Natural killer cell treated with Interleukin-12 subunit alpha and Interleukin-12 subunit beta and Interleukin-15 and Interleukin-18, amount 100 ng/mL, for 72 hours (primary cell): ENCODE measurements at places on chromosomes 13 and 19. TPM values are rescaled to one million over a fixed set of nuclear protein-coding genes. Genes with fewer than 3 reads are reported as not detected.

- DNase-seq, result no peak
- no peaks in the 10 kb centered on the region for H3K4me1 ChIP-seq
- H3K27ac ChIP-seq, result no peak overlapping the region
- H3K36me3 ChIP-seq, result no peaks in the 10 kb centered on the region
- H3K27me3 ChIP-seq, result no peaks in the 10 kb centered on the region
These were observed 310.2 kb downstream of the SLITRK5 start for GRCh38 chr13:87981416-87981815.

GRCh38 chr13:60282708-60283107, 114.3 kb upstream of the TDRD3 start:
- H3K4me1 ChIP-seq, result no peaks in the 10 kb centered on the region
- no peaks in the 10 kb centered on the region for H3K36me3 ChIP-seq
- no peak overlapping the region for H3K4me3 ChIP-seq
- H3K27ac ChIP-seq, result no peak overlapping the region

GRCh38 chr13:30156826-30157615, 150.3 kb downstream of the KATNAL1 start:
- H3K27me3 ChIP-seq, result no peaks in the 10 kb centered on the region
- peak overlapping the region; percentile 86 for H3K27ac ChIP-seq
- peak overlapping the region; percentile 48 for H3K4me3 ChIP-seq
- peaks cover 81% of the 10 kb centered on the region for H3K4me1 ChIP-seq
- DNase-seq, result no peak
- H3K36me3 ChIP-seq, result no peaks in the 10 kb centered on the region

DNA sequence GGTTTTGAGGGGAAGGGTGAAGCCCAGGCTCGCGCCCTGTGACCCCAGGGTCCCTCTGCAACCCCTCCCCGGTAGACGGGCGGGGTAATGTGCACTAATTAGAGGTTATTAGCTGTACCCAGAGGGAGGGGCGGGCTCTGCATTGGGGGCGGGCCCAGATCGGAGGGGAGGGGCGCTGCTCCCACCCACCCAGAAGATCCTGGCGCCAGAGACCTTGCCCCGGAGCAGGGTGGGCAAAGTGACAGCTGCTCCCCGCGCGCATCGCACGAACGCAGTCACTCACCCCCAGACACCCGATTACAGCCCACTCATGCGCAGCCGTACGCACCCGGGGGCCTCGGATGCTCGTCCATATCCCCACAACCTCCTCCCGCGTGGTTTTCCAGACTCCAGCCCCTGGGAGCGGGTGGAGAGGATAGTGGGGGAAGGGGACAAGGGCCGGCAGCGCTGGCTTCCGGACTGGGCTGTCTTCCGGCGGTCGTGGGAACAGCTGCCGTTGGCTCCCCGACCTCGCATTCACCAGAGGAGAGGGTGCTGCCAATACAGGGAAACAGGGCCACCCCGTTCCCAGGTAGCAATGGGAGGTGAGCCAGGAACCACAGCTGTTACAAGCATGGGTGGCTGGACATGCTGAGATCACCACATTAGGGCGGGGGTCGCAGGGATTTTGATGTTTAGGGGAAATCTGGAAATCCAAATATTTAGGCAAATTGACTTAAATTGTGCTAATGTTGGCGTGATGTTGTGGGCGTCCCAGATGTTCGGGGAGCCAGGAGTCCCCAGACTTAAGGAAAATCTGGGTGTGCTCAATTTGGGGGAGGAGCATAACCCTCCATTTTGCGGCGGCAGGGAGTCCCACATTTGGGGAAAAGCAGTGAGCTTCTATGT, 2.9 kb upstream of the HOOK2 start:
- peak overlapping the region; percentile 92 for H3K4me3 ChIP-seq
- H3K4me1 ChIP-seq, result peaks cover 30% of the 10 kb centered on the region
- DNase-seq, result peak; percentile 76
- peak overlapping the region; percentile 92 for H3K27ac ChIP-seq
- no peaks in the 10 kb centered on the region for H3K27me3 ChIP-seq
- no peaks in the 10 kb centered on the region for H3K36me3 ChIP-seq

GRCh38 chr13:29185926-29186325, 365.8 kb downstream of the MTUS2 start:
- DNase-seq, result no peak
- no peaks in the 10 kb centered on the region for H3K4me1 ChIP-seq
- H3K36me3 ChIP-seq, result peaks cover 7% of the 10 kb centered on the region
- H3K27me3 ChIP-seq, result no peaks in the 10 kb centered on the region

DNA sequence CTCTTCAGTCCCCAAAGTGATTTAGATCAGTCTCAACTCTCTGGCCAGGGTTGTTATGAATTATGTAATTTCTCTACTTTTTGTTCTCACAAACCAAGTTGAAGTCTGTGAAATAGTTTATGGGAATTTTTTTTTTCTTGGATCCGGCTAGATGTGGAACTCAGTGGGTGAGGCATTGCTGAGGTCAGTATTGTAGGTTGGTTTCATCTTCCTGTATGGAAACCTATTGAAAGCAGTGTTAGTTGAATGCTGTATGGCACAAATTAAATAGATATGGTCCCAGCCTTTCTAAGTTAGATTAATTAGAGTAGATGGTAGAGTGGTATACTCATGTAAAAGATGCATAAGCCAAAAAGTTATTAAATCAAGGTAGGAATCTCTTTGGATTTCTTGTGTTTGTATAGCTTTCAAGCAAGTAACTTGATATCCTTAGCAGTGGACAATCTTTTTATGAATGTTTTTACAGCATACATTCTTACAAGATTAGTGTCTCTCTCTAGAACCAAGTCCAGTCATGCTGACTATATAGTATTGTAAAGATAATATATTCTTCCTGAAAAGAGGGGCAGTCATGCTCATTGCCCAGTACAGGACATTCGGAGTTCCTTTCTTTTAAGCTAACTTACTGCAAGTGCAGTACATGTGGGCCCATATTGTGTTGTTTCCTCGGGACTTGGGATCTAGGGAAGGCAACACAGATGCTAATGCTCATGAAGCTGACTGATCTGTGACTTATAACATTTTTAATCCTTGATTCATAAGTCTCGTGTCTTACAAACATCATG, 2541.1 kb downstream of the PCDH9 start:
- H3K4me3 ChIP-seq, result no peak overlapping the region
- DNase-seq, result no peak
- H3K4me1 ChIP-seq, result no peaks in the 10 kb centered on the region
- no peak overlapping the region for H3K27ac ChIP-seq

DNA sequence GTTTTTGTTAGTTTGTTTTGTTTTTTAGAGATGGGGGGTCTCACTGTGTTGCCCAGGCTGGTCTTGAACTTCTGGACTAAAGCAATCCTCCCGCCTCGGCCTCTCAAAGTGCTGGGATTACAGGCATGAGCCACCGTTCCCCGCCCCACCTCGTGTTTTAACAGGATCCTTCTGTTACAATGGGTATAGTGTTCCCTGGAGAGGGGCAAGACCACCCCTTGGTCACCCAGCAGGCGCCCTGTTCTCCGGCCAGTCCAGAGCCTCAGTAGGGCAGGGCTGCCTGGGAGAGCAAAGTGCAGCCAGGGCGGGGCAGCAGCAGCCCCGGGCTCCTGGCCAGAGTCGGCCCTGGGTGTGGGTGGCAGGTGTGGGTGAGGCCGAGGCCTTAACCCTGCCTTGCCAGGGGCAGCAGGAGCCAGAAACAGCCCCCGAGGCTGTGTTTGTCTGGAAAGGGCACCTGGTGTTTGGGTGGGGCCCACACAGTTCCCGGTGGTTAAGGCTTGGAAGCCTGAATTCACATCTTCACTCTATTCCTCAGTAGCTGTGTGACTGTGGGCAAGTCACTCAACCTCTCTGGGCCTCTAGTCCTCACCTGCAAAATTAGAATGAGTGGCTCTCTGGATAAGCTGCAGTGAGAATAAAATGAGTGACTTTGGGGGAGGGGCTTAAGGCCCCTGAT, 7.2 kb downstream of the VASP start:
- H3K27ac ChIP-seq, result peak overlapping the region; percentile 96
- H3K36me3 ChIP-seq, result peaks cover 28% of the 10 kb centered on the region
- no peaks in the 10 kb centered on the region for H3K27me3 ChIP-seq
- DNase-seq, result no peak

DNA sequence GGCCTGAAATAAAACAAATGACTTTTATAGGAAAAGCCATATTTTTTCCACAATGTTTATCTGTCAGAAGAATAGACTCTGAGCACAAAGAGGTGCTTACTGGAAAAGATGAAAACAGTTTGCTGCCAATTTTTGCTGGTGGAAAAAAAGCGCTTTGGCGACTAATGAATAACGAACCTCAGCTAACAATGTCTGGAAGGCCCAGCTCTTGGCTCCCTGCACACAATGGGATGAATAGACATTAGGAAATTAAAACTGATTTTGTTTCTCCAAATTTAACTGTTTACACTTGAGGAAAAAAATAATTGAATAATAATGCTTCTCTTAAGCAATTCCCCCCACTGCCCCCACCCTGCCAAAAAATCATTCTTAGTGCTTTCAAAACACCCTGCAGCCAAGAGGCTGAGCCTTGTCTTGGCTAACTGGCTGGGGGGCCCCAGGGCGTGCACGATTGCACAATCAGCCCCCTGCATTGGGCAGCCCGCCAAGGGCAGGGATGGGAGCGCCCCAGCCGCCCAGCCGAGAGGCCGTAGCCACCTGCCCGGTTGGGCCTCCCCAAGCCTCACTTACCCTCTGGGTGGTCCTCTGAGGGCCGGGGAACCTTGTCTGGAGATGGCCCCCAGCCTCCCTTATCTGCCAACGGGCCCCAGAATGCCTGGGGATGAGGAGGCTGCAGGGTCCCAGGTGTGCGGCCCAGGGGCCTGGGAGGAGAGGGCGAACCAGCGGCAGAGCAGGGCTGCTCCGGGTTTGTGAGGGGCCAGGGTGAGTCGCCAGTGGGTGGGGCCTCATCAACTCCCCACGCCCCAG, 16.8 kb downstream of the CEBPG start:
- H3K4me1 ChIP-seq, result peaks cover 14% of the 10 kb centered on the region
- H3K27ac ChIP-seq, result no peak overlapping the region
- H3K36me3 ChIP-seq, result no peaks in the 10 kb centered on the region
- H3K4me3 ChIP-seq, result no peak overlapping the region
- H3K27me3 ChIP-seq, result no peaks in the 10 kb centered on the region
- no peak for DNase-seq

DNA sequence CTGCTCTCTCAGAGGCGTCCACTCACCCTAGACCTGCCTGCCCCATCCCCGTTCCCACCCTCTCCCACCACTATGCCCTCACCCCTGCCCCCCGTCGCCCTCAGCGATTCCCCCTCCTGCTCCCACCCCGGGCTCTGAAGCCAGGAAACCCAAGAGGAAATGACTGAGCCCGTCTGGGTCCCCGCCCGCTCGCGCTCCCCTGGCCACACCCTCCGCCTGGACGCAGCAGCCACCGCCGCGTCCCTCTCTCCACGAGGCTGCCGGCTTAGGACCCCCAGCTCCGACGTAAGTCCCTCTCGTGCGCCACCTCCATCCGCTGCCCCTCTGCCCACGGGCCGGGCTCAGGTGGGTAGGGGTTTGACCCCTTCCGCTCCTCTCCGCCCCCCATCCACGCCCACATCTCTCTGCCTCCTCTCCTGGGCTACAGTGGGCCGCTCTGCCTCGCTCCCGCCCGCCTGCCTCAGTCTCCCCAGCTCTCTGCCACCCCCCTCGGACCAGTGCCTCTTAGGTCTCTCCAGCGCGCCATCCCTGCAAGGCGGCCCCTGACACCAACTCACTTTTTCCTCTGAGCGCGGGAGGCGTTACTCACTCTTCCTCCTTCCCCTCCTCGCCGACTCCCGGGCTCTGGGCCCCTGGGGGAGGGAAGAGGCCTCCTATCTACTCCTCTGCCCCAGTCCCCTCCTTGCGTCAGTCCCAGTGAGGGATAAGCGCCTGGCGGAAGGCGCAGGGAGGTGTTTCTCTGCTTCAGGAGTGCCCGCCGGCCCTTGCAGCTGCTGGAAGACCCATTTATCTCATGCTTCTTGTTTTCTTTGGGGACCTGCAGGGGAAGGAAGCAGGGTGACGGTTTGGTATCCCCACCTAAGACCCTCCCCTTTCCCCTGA, at the start of gene FXYD5:
TSS of gene FXYD5 (plus strand) at position 211 of the 882 bp plus-strand sequence. CDS start 816 bp downstream, outside the sequence.
- peaks cover 41% of the 10 kb centered on the region for H3K4me1 ChIP-seq
- peak; percentile 75 for DNase-seq
- H3K36me3 ChIP-seq, result peaks cover 21% of the 10 kb centered on the region
- H3K27ac ChIP-seq, result peak within 1 kb of the TSS; percentile 98

GRCh38 chr13:24328145-24328544, 18.8 kb downstream of the C1QTNF9 start:
- H3K36me3 ChIP-seq, result no peaks in the 10 kb centered on the region
- no peak overlapping the region for H3K4me3 ChIP-seq
- no peak overlapping the region for H3K27ac ChIP-seq
- peaks cover 41% of the 10 kb centered on the region for H3K27me3 ChIP-seq
- peaks cover 3% of the 10 kb centered on the region for H3K4me1 ChIP-seq

- DNase-seq, result no peak
- no peak overlapping the region for H3K27ac ChIP-seq
- H3K4me3 ChIP-seq, result no peak overlapping the region
- no peaks in the 10 kb centered on the region for H3K27me3 ChIP-seq
These were observed 22.9 kb downstream of the TEX29 start for GRCh38 chr13:111343186-111343805.

GRCh38 chr13:95546919-95547318, 5.6 kb upstream of the CLDN10 start:
- DNase-seq, result no peak
- H3K27ac ChIP-seq, result no peak overlapping the region
- H3K4me1 ChIP-seq, result peaks cover 3% of the 10 kb centered on the region
- no peak overlapping the region for H3K4me3 ChIP-seq
- H3K36me3 ChIP-seq, result peaks cover 5% of the 10 kb centered on the region
- peaks cover 46% of the 10 kb centered on the region for H3K27me3 ChIP-seq

GRCh38 chr19:41930322-41930722, 2.1 kb upstream of the ERFL start:
- H3K36me3 ChIP-seq, result no peaks in the 10 kb centered on the region
- peaks cover 37% of the 10 kb centered on the region for H3K4me1 ChIP-seq
- no peak overlapping the region for H3K27ac ChIP-seq
- no peak for DNase-seq

GRCh38 chr13:113153810-113154748, 4.4 kb upstream of the PROZ start:
- peaks cover 11% of the 10 kb centered on the region for H3K27me3 ChIP-seq
- peaks cover 19% of the 10 kb centered on the region for H3K4me1 ChIP-seq
- DNase-seq, result no peak
- no peak overlapping the region for H3K27ac ChIP-seq

Gene ZNF571
- 2.0 TPM for total RNA-seq

Gene TLE2
- 1.3 TPM for total RNA-seq

Gene FUT3
- total RNA-seq, result not detected

Gene CD70
- 10.6 TPM for total RNA-seq

Gene DOCK6
- total RNA-seq, result 2.6 TPM

Gene ANO8
- 5.5 TPM for total RNA-seq

Gene SIGLEC9
- 0.69 TPM for total RNA-seq

Gene NTN5
- 0.21 TPM for total RNA-seq
